ENCODE measurements at places on chromosomes 5 and 9. TPM values are rescaled to one million over a fixed set of nuclear protein-coding genes. Genes with fewer than 3 reads are reported as not detected.

MARCHF3 gene
- total RNA-seq = 23.3 TPM

SAXO1 gene
- 0.05 TPM for total RNA-seq

SOX30 gene
- 0.16 TPM for total RNA-seq

PCDHB9 gene
- 5.9 TPM for total RNA-seq

CTNND2 gene
- total RNA-seq = 37.3 TPM

GPR151 gene
- not detected for total RNA-seq

CA9 gene
- 0.88 TPM for total RNA-seq

SLC34A1 gene
- not detected for total RNA-seq

TRPM6 gene
- total RNA-seq = 0.44 TPM

SLC25A2 gene
- total RNA-seq = not detected

C9 gene
- not detected for total RNA-seq
